ENCODE measurements at places on chromosomes 1 and 21.

DNA sequence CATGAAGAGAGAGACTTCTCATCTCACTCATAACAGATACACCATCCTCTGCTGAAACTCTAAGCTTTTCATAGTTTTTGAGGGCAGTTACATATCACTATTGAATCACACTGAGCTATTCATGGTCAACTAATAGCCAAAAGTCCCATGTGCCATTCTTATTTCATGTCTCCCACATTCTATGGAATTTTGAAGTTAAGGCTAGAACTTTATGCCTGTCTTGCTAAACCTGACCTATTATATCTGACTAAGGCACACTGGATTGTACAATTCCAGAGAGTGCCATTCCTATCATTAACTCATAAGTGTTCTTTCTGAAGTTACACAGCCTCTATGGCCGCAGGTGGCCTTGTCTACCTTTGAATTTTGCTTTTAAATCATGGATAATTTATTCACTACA lies 254.3 kb downstream of the PTPRC start:
- no peak for DNase-seq

DNA sequence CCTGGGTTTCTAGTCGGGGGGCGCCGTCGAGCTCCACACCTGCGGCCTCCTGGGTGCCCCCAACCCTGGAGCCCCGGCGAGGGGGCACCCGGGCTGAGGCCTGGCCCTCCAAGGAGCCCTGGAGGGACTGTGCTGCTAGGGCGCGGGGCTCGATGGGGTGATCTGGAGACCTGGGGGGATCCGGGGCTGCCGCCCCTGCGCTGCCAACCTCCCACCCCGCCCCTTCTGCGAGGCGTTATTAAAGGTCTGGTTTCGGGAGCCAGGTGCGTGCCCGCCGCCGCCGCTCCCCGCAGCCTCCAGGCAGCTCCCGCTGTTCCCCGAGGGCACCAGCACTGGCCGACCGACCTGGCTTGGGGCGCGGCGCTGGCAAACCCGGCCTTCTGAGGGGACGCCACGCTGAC lies 746 bp upstream of the POFUT2 start:
- DNase-seq: no peak

DNA sequence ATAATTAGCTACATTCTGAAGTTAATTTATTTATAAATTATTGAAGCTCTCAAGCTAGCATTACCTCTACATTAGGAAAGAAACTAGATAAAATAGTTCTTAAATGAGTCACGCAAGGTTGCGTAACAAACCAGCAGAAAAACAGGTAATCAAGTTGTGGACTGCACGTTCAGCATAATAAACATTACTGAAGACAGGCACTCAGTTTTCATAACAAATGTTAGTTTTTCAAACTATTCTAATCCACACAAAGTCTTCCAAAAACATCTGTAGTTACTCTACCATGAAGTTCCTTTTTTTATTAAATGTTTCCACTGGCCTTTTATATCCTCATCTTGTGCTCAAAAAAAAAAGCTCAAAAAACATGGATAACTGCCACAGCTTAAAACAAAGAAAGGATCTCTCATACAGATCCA lies 1.3 kb downstream of the TOR1AIP2 start:
- no peak for DNase-seq

DNA sequence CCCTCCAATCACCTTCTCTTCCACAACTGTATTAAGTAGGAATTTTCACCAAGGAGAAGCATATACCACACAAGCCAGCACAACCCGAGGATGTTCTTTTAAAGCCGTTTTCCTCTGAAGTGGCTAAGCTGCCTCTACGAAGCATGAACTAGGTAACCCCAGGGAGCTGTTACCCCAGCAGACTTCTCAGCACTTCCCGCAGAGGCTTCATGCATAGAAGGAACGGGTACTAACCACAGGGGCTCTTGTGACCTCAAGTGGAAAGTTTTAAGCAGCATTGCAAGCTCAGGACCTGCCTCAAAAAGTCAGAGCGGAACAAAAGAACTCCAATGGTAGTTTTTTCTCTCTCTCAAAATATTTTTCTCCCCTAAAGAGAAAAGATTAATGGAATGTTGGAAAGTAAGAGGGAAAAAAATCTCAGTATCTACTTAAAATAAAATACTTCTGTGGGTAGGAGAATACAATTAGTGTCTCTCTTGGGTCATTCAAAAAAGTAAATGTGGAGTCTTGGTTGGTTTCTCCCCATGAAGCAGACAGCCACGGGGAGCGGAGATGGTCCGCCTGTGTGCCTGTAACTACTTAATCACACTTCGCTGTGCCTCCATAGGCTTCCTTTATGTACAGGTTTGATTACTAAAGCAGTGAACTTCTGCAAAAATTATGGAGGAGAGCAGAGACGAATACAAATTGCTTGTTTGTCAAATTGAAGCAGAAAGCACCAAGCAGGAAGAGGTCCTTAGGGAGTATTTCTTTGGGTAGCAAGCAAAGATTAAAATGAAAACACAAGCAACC lies 40.9 kb downstream of the STX6 start:
- no peak for DNase-seq

DNA sequence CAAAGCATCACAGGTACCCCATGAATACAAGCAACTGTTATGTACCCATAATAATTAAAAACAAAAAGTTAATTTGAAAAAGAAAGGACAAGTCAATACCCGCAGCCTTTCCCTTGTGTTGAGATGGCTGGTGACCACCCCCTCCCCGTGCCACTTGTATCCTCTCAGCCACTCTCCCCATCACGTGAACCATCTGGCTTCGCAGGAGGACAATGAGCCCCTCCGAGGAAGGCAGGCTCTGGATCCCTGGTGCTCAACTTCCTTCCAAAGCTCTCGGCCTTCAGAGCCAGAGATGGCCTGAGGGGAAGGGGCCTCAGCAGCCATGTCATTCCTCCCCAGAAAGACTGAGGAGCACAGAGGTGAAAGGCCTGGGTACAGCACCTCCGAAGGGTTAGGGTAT lies 120.4 kb upstream of the RAB4A start:
- no peak for DNase-seq

DNA sequence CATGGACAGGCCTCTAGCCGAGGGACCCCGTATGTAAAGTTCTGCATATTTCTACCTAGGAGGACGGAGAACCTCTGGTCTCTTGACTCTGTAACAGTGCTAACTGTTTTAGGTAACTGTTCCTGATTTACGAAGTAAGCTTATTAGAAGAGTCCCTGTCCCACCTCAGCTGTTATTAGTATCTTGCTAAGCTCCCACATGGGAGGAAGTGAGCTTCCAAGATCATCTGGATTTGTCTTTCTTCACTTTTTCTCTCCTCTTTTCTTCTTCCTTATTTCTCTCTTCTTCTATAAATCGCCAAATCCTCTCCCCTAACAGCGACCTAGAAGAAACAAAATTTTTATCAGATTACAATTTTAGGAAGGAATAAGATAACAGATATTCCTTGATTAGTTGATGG lies 4.4 kb downstream of the CD53 start:
- no peak for DNase-seq

DNA sequence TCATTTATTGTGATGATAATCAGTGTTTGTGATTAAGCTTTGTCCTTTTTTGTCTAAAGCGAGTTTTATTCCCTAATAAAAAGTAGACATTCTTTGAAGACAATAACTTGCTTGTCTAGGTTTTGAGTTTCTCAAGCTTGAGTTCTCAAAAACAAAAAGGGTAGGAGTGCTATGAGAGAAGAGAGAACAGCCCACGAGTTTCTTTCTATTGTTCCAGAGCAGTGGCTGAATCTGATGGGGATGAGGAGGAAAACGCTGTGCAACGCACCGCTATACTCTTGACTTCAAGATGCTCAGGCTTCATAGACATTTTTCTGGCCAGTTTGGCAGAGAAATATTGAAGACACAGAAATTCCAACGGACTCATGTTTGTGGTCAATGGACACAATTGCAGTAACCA lies 669.8 kb upstream of the B3GALT2 start:
- DNase-seq: no peak

DNA sequence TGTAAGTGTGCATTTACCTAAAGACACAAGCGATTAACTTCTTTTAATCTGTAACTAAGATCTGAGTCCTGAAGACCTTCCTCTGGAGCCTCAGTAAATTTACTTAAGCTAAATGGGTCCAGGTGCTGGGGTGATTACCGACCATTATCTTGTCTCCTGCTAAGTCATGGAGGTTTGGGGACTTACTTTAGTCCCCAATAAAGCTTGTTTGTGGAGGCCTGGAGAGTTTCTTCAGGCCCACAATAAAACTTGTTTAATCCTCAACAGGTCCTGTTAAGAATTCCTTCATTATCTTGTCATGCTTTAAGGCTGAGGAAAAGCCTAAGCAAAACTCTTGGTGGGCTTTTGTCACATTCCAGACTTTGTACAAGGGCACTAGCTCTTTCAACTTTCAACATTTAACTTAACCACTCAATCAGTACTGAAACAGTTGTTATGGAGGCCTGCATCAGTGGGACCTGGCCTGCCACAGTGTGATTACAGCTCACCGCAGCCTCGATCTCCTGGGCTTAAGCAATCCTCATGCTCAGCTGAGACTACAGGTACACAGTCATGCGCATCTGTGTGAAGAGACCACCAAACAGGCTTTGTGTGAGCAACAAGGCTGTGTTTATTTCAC lies 84.0 kb downstream of the FMO4 start:
- DNase-seq: no peak

- no peak for DNase-seq
Measured at GRCh38 chr1:205920861-205921569, 22.2 kb downstream of the SLC26A9 start.

DNA sequence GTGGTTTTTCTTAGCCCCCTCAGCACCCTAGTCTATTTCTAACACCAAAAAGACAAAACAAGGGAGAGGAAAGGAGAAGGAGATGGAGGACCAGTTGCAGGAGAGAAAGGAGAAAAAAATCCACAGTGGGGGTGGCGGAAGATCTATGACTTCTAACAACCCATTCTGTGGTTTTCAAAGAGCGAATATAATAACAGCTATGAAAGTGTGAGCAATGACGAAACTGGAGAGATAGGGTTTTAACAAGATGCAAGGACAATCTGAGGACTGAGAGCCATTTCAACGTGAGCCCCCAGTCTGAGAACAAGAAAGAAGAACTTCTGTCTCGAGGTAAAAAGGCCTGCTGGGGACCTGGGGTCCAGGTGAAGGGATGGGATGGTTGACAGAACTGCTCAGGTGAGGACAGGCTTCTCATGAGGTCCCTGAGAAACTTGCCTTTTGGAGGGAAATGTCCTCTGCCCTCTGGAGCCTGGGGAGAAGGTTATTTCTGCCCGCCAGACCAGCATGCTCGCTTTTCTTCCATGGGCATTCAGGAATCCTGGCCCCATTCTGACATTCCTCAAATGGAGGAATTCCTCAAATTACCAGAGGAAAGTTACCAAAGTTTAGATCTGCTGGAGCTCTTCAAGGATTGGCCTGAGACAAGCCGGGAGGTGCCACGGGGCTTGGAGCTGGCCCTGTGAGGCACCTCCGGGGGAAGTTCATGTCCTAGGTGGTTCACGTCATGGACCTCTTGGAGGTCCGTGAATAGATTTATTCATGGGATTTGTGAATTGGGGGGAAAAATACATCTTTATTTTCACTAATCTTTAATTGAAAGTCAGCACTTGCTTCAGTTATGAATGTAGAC lies at the start of gene CD160:
TSS of gene CD160 (plus strand) at position 270 of the 850 bp plus-strand sequence. CDS start 8,829 bp downstream, outside the sequence.
- DNase-seq: no peak

DNA sequence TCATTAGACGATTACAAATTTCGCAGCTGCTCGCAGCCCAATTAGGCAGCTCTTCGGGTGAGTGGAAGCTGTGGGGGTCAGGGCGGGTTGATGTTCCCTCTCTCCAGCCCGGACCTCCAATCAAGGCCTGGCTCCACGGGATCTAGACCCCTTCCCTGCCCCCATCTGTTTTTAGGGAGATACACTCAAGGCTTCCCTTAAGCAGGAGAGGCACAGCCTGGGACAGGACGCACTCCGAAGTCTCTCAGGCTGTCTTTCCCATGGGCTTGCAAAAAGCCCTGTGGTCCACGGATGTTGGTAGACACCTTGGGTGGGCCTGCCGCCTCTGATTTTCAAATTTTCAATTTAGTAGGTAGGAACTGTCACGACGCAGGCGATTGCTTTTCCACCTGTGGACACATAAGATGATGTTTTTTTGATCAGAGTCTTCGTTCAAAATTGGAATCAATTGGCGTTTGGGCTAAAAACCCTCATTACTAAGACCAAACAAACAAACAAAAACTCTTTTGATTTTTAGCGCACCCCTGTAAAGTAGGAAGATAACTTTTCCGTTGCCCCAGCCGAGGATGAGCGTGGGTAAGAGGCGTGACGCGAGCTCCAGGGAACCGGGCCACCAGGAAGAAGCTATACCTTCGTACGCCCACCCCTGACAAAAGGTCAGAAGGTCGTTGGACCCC lies 2.5 kb upstream of the LHX8 start:
- no peak for DNase-seq

DNA sequence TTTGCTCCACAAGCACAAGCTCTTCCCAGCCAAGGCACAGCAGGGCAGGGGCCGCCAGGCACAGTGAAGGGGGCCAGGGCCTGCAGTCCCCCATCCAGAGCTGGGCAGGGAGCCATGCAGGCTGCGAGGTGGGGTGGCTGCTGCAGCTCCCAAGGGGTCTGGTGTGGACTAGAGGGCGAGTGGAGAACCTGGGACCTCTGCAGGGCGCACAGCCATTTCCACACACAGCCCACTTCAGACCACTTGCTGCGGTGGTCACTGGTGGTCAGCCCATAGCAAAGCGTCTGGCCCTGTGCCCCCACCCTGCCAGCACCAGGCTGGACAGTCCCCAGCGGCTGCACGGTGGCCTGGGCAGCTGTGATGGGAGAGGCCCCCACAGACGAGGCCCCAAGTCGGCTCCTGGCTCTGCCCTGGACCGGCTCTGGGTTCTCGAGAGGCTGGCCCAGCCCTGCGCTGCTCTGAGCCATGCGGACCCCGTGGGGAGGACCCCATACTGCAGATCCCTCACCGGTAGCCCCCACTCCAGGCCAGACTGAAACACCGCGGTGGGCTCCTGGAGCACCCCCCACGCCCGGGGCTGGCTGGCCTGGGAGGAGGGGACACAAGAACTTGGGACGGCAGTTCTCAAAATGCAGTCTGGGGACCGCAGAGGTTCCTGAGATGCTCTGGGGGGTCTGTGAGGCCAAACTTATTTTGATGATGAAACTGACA lies 47.1 kb upstream of the COL6A2 start:
- DNase-seq: no peak

GRCh38 chr1:186304982-186305949 lies 69.8 kb downstream of the TPR start:
- peak; percentile 21 for DNase-seq

DNA sequence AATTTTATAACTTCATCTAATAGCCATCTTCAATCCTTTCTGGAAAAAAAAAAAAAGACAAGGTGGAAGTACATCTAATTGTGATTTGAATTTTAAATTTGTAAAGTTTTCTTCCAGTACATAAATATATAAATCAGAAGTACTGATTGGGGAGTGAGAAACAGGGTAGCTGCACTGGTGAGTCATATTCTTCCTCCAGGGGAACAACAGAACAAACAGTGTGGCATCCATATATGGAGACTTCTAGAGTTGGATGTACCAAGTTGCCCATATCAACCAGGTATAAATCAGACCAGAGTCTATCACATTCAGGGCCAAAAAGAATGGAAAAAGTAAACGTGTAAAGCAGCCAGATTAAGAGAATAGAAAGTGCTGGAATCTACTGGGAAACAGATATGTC lies 66.0 kb upstream of the NRIP1 start:
- no peak for DNase-seq
